ENCODE measurements at places on chromosomes 1 and 21.
A peak's percentile ranks its signal among the peaks of the same experiment; 100 is the strongest.

GRCh38 chr1:108590957-108591356 is 31.1 kb downstream of the EEIG2 start:
- peak; percentile 43 for DNase-seq

- DNase-seq = no peak
Measured at GRCh38 chr1:108082738-108083562, 117.2 kb downstream of the SLC25A24 start.

DNA sequence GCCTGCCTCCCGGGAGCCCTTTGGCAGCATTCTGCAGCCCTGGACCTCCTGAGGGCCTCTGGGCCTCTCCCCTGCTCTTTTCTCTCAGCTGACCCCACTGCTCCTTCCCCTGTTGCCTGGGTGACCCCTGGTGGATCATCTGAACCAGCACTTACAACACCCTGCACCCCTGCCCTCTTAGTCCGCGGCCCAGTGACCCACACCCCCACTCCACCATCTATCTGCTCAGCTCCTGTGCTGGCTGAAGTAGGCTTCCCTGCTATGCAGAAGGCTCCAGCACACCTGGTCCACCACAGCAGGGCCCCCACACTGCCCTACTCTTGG is 74.0 kb downstream of the DMRTA2 start:
- no peak for DNase-seq

DNA sequence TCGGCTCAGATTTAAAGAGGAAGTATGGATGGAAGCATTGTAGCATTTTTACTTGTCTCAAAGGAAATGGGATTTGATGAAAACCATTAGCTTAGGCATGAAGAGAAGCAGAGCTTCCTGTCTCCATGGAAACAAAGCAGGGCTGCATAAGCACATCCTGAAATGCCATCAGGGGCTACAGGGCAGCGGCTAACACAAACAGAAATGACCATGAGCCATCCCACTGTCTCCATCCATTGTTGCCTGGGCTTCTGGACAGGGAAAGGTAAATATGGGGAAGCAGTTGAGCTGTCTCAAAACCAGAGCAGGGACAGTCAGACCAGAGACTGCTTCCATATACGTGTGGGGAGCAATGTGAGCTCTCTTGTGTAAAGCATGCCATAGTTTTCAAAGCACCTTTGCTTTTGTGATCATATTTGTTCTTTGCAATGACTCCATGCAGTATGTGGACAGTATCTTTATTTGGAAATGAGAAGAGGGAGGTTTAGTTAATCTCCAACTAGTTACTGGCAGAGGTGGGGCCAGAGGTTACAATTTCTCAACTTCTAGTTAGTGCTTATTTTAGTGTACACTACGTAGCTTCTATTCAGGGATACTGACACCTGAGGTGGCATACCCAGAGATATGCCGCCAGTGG is 176.1 kb downstream of the CACNA1E start:
- no peak for DNase-seq

DNA sequence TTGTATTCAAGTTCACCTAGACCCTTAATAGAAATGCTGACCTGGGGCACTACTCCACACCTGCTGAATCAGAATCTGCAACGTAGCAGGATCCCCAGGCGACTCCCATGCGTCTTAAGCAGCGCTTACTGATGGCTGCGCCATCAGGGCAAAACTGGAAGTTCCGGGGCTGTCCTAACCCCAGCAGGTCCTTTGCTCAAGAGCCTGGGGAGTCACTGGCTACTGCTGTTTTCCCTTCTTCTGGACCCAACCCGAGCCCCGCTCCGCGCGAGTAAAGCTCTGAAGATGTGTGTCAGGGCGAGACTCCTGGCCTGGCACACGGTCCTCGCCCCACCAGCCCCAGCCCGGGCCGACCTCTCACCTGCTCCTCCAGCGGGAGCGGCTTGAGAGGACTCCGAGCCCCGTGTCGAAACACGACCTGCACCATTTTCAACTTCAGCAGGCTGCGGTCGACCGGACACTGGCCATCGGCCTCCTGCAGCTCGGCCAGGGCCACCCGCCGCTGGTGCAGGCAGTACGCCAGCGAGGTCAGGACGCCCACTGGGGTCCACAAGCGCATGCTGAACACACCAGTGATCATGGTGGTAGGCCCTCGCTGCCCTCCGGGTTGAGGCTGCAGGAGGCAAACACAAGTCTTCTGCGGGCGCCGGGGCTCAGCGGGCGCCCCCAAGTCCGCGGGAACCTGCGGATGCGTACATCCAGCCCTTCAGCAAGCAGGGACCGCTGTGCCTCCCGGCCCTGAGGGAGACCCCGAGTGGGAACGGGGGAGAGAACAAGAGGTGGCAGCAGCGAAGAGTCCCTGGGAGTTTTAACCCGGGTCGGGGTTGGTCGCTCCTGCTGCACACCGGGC is 630 bp downstream of the ACP6 start:
- DNase-seq = peak; percentile 11

GRCh38 chr1:64963466-64963865 is 2.9 kb downstream of the JAK1 start:
- DNase-seq = no peak

All from naive thymus-derived CD8-positive, alpha-beta T cell (primary cell).